Fibroblast of villous mesenchyme (primary cell): ENCODE measurements at places on chromosomes 16 and 17.

DNA sequence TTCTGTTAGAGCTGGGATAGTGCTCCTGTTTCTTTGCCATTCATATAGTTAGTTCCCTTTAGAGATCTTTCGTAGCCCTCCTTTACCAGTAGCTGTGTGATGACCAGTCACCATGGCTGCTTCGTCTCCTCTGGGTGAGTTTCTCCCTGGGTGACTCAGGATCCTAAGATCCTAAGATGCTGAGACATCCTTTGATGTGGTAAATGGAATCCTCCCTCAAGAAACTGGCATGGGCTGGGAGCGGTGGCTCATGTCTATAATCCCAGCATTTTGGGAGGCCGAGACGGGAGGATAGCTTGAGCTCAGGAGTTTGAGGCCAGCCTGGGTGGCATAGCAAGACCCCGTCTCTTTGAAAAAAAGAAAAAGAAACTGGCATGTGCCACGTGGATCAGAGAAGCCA is 5.9 kb downstream of the PHAF1 start:
- peak; percentile 78 for DNase-seq

DNA sequence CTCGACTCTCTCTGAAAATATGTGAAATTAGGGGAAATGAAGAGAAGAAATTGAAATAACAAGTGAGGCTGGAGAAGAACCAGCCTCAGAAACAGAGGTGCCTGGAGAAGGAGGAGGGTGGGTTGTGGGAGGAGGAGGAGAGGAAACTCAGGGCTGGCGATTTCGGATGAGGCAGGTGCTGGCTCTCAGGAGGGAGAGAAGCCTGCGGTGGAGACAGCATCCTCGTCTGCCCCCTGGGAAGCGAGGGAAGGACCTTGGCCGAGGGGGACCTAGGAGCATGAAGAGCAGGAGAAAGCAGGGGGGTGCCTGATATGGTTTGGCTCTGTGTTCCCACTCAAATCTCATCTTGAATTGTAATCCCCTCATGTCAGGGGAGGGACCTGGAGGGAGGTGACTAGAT is 264.7 kb upstream of the TNRC6C start:
- DNase-seq = no peak

GRCh38 chr17:38465391-38466345 is 37.4 kb downstream of the ARHGAP23 start:
- no peak for DNase-seq

- no peak for DNase-seq
These were observed 5.2 kb upstream of the TFAP4 start for GRCh38 chr16:4277987-4278513.

DNA sequence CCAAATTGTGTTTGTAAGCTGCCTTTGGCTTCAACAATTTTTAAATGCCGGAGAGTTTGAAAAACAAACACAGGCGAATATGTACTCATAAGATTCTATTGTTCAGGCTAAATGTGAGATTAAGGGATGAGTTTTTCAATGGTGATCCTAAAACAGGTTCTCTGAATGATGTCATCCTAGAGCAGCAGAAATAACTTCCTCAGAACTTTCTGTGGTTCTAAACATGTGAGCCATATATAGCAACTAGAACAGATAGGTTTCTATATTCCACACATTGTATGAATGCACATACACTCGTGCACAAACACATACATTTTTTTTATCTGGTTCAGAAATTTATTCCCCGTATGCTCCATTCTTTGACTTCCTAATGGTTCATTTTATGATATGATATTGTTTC is 1352.2 kb downstream of the CDH8 start:
- DNase-seq = no peak

GRCh38 chr17:65697661-65698060 is 136.2 kb upstream of the AXIN2 start:
- DNase-seq = peak; percentile 23

DNA sequence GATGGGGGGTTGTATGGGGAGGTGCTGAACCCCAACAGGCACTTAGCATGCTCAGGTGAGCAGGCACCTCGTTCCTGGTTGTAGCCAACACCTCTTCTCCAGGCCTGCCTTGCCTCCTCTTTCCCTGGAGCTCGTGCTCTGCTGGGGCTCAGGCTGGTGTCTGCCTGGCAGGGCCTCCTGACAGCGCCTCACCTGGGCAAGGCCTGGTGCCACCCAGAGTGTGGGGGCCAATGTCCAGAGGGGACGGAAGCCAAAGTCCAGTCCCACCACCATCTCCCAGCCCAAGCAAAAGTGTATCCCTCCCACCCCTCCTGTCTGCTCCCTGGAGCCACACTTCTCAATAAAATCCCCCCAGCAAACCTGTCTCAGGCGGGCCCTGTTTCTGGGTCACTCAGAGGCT is 304.2 kb upstream of the TNRC6C start:
- no peak for DNase-seq

- no peak for DNase-seq
These were observed 4.5 kb downstream of the AXIN2 start for GRCh38 chr17:65556910-65557348.

- DNase-seq = no peak
These were observed 7.7 kb downstream of the NUBP1 start for GRCh38 chr16:10751291-10751697.

GRCh38 chr16:85152414-85153030 is 40.2 kb upstream of the CIBAR2 start:
- DNase-seq = no peak

- DNase-seq = no peak
These were observed 38.5 kb upstream of the CORO6 start for GRCh38 chr17:29661213-29661612.

DNA sequence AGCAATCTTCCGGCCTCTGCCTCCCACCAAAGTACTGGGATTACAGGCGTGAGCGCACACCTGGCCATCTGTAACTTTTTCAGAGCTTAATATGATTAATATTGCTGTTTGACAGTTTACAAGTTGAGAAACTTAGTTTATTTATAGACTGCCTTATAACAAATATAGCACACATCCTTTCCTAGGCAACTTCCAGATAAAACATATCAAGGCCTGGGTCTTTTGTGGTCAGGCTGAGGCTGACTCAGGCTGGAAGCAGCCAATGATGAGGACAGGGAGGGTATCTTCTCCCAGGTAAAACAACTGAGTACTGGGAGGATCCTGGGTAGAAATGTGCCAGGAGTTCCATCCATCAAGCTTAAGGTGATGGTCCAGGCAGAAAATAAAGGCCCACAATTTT is 16.2 kb downstream of the LUC7L start:
- peak; percentile 26 for DNase-seq

DNA sequence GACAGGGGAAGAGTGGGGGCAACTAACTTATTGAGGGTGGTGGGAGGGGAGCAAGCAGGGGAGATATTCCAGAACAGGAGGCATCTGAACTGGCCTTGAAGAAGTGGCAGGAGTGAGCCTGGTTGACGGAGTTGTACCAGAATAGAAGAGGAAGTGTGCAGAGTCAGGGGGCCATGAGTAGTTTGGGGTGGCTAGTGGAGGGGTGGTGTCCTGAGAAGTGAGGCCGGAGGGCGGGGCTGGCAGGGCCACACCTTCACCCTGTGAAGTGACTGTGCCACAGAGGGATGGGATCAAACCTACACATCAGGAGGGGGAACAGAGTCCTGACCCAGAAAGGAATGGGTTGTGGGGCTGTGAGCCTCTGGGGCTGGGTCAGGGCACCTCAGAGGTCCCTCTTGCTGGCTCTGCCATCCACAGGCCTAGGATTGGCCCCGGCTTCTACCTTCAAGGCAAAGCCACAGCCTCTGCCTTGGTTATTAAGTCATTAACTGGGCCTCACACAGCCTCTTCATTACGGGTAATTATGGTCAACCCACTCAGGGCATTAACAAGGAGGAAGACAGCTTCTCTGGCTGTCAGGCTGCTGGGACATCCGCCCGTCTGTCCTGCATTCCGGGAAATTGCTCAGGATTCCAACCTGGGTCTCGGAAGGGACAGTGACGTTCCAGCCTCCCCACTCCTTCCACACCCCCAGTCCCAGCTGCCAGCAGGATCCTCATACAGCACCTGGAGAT is 12.7 kb downstream of the SPNS2 start:
- DNase-seq = no peak

DNA sequence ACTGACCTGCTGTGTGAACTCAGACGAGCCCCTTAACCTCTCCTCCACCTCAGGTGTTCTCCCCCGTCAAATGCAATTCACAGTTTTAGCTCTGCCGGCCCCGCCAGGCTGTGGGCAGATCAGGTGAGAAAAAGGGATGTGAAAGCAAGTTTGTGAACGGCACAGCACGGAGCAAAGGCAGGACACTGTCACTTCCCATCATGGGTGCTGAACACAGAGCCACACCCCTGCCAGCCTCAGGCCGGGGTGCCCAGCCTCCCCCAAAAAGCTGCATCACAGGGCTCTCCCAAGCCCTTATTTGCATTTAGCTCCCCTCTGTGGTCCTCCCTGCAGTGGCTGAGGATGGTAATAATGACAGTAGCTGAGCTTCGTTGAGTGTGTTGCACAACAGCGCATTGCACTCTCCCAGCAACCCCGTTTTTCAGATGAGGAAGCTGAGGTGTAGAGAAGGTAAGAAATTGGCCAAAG is 88.8 kb upstream of the TNRC6C start:
- DNase-seq = no peak

GRCh38 chr16:50781043-50781442 is 39.2 kb downstream of the CYLD start:
- DNase-seq = no peak

- no peak for DNase-seq
These were observed 18.4 kb downstream of the CDC27 start for GRCh38 chr17:47170710-47171109.

GRCh38 chr17:8862213-8863056 is 5.0 kb downstream of the PIK3R6 start:
- DNase-seq = no peak

DNA sequence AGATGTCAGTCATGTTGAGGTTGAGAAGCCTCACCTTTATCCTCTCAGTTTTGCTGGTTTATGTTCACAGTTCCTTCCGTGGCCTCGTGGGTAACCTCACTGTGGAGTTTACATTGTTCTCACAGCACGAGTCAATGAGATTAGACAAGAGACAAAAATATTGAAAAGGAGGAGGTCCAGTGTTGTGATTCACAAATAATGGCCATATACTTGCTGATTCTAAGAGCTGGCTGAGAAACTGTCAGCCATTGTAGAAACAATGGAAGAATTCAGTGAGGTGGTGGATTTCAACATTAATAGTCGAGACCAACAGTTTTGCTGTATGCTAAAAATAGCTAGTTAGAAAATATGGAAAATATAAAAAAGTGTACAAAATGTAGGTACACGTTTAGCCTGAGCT is 176.4 kb upstream of the WSCD1 start:
- DNase-seq = no peak

GRCh38 chr17:61338000-61338798 is 61.4 kb upstream of the TBX2 start:
- peak; percentile 80 for DNase-seq

GRCh38 chr16:23694644-23695373 is 16.1 kb downstream of the PLK1 start:
- DNase-seq = no peak

- DNase-seq = no peak
These were observed 9.0 kb upstream of the GGA2 start for GRCh38 chr16:23519282-23519681.

GRCh38 chr17:63451150-63451549 is 5.0 kb upstream of the CYB561 start:
- no peak for DNase-seq

DNA sequence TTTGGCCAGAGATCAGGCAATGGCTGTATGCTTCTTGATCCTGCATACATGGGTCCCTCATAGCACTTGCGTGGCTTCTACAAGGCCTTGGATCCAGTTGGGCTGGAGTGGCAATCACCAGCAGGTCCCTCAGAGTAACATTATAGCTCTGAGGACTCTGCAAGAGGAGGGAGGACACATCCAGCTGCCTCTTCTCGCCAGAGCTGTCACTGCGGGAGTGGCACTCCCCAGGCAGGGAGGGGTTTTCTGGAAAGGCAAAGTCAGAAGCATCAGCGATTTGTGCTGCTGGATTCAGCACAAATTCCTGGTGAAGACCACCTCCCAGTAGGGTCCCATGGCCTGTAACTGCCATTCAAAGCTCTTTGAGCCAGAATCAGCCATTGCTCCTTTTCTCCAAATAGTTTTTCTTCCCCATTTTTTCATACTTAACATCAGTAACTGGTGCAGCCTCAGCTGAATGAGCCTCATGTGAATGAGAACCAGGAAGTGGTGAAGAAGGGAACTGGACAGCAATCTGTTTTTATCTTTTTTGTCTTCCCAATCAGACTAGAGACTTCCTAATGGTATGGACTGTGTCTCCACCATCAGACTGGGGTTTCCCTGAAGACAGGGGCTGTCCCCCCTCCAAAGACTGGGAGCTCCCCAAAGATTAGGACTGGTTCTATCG is 40.6 kb upstream of the HOXB13 start:
- DNase-seq = no peak

DNA sequence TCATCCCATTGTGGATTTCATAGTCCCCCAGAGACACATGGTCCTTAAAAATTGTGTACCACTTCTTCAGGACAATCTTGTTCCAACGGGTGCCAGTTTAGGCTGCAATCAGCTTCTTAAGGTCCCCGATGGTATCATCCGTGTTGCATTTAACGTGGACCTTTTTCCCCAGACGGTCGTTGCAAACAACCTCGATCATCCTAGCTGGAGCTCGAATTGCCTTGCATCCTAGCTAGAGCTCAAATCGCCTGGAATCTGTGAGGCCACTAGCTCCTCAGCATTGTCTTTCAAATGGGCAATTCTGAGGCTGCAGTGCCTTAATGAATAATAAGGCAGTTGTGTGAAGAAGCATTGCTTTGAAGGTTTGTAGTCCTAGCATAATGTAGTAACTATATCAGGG is 37.7 kb upstream of the RHBDL3 start:
- no peak for DNase-seq

DNA sequence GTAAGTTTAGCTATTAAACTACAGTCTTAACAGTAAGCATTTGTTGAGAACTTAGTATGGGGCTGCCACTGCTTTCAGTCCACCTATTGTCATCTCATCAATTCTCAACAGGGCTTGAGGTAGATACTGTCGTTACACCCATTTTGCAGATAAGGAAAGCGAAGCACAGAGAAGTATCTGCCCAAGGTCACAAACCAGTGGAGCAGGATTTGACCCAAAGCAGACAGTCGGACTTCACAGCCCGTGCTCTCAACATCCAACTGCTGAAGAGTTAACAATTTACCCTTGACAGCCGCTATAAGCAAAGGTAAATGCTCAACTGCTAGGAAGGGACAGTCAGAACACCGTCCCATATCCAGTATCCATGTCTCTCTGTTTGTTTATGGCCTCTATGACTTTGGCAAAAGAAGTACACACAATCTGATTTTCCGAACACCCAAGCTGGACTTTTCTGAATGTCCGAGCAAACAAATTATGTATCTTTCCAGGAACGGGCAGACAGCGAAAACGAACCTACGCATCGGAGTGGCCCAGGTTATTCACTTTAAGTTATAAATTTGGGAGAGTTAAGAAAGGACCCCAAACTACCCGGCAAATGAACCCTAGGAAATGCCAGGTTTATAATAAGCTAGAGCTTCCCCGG is 1.2 kb downstream of the SIAH1 start:
- no peak for DNase-seq

GRCh38 chr16:54326266-54326662 is 39.7 kb upstream of the IRX3 start:
- peak; percentile 19 for DNase-seq

DNA sequence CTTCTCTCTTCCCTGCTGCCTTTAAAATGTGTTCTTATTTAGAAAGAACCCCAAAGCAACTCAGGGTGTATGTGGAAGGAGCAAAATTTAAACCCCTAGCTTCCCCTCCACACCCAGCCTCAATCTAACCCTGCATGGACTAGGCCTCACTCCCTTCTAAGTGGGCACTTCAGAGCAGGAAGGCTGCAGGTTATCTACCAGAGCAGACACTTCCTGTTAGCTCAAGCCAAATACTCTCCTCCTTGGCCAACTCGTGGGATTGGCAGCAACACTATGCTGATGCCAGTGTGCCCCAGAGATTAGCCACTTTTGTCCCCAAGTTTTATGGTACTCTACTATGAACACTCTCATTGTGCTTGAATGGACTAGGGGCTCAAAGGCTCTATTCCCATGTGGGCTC is 35.6 kb downstream of the CCDC42 start:
- no peak for DNase-seq
